ENCODE measurements at places on chromosomes 13 and 19.
A peak's percentile ranks its signal among the peaks of the same experiment; 100 is the strongest.

DNA sequence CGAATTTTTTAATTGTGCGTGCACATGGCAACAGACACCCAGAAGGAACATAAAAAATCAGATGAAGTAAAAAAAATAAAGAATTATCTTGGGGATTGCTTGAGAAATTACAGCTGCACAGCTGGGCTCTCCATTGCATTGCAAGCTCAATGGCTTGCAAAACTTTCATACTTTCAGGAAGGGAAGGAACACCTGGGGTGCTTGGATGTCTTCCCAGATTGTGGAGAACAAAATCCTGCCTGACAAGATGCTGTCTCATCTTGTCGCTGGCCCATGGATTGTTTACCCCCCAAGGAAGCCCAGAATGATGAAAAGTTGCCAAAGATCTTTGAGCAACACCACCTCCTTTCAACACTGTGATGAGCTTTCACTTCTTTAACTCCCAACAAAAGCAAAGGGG, 11.0 kb upstream of the CASP14 start:
- DNase-seq = no peak

DNA sequence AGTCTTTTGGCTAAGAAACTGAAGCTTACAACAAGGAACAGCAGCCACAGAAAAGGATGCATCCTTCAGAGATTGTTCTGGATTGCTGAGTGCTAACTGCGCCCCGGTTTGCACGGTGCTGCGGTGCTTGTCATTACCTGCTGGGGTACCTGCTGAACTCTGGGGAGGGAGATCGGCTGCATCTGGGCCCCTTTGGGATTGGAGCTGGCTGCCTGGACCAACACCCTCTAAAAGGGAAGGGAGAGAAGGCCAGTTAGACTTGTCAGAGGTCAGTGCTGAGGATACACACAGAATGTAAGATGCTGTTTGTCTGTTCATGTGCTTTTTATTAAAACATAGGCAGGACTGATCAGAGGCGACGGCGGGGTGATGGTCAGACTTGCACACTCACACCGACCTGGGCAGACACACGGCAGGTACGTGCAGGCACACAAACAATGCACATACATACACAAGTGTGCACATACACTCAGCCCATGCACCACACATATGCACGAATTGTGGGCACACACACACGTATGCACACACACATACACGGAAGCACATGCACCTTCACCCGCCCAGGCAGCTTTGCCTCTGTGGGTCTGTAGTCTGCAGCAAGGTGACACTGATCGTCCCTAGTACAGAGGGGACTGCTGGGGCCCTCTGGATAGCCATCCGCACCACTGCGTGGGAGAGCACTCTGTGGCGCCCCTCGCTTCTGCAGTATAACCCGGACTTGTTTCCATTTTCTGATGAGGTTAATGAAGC, 66.1 kb downstream of the RFX2 start:
- DNase-seq = no peak

- DNase-seq = peak; percentile 28
Measured at GRCh38 chr13:27170516-27171243, 931 bp downstream of the USP12 start.

DNA sequence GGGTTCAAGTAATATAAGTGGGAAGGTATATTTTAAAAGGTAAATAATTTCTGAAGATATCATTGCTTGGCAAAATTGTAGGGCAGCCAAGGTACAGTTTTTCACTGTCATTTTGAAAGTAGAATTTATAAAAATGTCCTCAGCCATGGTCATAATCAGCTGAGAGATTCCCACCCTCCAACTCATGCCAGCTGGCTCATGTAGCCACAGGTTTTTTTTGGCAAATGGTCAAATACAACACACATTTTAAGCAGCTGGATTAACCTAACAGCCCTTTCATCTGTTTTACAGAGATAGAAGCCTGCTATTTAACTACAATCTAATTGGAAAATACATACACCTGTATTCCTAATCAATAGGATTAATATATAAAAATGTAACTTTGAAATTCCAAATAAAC, 619.2 kb upstream of the SGCG start:
- peak; percentile 77 for DNase-seq

DNA sequence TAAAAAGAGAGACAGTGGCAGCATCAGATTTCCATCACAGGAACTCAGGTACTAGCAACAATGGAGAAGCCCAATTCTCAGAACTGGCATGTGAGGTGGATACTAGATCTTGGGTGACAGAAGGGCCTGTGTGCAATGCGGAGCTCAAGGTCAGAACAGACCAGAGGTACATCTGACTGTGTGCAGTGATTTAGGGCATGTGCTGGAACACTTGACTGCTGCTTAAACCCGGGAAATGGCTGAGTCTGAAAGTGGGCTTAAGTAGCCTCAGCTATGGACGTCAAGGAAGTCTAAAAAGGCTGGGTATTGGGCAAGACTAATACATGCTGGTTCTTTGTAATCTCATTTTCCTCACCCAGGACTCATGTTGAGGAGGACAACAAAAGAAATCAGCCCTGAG, 182.2 kb downstream of the LACC1 start:
- DNase-seq = no peak

- no peak for DNase-seq
Measured at GRCh38 chr13:33263484-33263883, 22.1 kb downstream of the STARD13 start.

DNA sequence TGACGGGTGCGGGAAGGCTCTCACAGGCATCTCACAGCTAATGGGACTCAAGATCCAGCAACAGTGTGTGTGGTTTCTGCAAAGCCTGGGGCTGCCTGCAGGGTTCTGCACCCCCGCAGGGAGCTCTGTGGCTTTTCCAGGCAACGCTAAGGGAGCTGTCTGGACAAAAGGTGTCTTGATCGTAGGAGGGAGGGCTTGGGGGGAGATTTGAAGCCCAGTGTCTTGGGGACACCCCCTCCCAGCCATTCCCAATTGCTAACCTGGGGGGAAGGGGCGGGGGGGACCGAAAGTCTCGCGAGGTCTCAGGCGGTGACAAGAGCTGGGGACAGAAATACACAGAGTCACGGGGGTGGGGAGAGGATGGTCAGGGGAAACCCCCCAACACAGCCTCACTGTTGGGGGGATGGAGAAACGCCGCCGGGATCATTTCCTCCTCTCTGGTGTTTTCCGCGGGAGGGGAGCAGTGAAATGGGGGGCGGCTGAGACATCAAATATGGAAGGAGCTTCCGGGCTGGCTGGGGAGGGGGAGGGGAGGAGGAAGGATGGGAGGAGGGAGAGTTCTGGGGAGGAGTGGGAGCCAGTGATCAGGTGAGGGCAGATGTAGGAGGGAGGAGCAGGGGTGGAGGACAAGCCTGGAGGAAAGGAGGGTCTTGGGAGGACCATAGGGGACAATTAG, 13.3 kb downstream of the KCNC3 start:
- peak; percentile 38 for DNase-seq

GRCh38 chr13:39452417-39452816, 150.6 kb downstream of the LHFPL6 start:
- no peak for DNase-seq

GRCh38 chr19:6252066-6252465, 27.7 kb downstream of the MLLT1 start:
- no peak for DNase-seq

GRCh38 chr19:35704218-35704617, at the start of gene ZBTB32:
Gene ZBTB32, plus strand, starts transcription at chr19:35704558. Its CDS starts 10,069 bp downstream, at chr19:35714627.
- DNase-seq = no peak

- no peak for DNase-seq
Measured at GRCh38 chr13:42715909-42716308, 65.5 kb upstream of the FAM216B start.

- DNase-seq = no peak
Measured at GRCh38 chr19:35120492-35120891, 4.9 kb downstream of the FXYD3 start.

DNA sequence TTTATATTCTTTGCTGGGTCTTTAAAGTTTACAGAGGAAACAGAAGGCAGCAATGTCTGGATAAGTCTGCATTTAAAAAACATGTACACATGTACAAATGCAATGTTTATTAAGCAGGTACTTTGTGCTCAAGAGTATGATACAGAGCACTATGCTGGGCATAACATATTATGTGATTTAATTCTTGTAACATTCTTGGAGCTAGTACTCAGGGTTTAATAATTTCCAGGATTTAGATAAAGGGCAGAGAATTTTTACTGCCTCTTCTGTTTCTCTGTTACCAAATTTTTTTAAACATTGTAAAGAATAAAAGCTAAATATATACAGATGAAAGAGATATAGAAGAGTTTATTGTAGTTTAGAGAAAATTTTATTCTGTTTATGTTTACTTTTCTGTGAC, 152.7 kb downstream of the ZNF737 start:
- no peak for DNase-seq

DNA sequence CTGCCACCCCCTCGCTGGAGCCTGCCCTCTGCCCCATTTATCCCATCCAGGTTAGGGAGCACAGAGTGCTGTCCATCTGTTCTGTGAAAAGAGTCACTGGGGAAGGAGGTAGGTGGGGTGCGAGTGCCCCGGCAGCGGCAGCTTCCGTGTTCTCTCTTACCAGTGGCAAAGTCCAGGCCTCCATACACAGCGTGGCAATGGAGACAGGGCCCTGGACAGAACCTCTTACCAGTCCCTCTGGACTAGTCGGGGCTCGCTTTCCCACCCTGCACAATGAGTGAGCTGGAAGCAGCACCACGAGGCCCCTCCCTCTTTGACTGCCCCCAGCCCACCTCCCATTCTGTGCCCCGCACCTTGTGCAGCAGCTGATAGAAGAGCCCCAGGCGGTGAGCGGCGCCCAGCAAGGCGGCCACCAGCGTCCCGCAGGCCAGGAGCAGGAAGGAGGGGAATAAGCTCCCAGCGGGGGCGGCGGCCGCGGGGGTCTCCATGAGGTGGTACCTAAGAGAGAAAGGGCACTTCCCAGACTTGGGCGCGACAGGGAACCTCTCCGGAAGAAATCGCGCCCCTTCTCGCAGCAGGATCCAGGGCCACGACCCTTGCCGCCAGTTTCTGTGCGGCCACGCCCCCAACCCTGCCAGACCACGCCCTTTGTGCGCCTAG, 17.5 kb downstream of the SYDE1 start:
- DNase-seq = no peak

GRCh38 chr13:45367358-45367757, 26.4 kb upstream of the TPT1 start:
- DNase-seq = no peak

- no peak for DNase-seq
Measured at GRCh38 chr13:98466634-98467236, 110.2 kb downstream of the STK24 start.

- DNase-seq = no peak
Measured at GRCh38 chr13:80038371-80038770, 302.6 kb downstream of the SPRY2 start.

GRCh38 chr19:23118400-23118799, 1.6 kb downstream of the ZNF730 start:
- DNase-seq = no peak

DNA sequence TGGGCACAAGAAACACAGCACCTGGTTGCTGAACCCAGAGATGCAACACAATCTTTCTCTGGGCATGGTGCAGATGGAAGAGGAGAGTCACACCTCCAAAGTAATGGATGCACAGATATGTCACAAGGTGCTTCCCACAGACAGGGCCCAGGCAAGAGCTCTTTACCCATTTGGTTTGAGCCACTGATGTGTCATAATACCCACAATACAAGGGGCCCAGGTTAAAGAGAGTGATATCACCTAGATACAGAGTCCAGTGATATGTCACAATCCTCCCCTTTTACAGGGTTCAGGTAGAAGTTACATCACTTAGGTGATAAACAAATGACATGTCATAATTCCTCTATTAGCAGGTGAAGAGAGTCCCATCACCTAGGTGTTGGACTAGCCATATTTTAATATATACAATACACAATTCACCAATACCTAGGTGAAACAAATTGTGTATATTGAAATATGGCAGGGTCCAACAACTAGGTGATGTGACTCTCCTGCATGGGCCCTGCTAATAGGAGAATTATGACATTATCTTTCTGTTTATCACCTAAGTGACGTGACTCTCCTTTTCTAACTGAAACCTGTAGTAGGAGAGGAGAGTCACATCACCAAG, 5.6 kb upstream of the ZNF43 start:
- no peak for DNase-seq

- DNase-seq = no peak
Measured at GRCh38 chr13:78601874-78602560, 1.3 kb downstream of the POU4F1 start.

DNA sequence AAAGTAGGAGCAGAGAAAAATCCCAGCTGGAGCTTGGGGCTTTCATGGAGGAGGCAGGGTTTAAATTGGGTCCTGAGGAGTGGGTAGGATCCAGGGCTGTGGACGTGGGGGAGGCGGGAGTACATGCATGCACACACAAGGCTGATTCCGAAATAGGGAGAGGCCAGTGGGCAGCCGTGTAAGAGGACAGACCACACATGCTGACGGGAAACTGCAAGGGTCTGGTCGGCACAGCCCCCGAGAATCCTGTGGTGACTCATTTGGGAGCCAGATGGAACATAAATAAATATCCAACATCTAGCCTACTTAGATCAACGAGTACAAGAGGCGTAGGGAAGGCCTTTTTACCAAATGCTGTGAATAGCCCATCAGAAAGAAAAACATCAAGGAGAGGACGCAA, 216.3 kb upstream of the ZNF507 start:
- no peak for DNase-seq

- no peak for DNase-seq
Measured at GRCh38 chr13:96650301-96650886, 343.9 kb downstream of the OXGR1 start.

DNA sequence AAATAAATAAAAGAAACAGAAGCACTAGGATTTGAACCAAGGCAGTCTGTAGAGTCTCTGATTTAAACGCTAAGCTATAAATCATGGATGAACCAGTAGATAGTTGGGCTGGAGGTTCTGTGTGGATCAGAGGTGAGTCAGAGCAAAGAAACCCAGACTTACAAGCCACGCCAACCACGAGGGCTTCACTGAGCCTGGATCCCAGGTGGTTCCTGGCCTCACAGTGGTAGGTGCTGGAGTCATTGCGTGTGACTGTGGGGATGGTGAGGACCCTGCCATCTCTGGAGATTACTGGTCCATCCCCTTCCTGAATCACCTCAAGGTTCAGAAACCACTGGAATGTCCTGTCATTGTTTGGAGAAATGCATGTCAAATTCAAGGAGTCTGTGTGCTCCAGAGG, 19.3 kb upstream of the CEACAM20 start:
- no peak for DNase-seq

- no peak for DNase-seq
Measured at GRCh38 chr13:32036757-32037156, 5.2 kb downstream of the FRY start.

GRCh38 chr13:59651479-59651878, 512.2 kb downstream of the DIAPH3 start:
- DNase-seq = no peak

DNA sequence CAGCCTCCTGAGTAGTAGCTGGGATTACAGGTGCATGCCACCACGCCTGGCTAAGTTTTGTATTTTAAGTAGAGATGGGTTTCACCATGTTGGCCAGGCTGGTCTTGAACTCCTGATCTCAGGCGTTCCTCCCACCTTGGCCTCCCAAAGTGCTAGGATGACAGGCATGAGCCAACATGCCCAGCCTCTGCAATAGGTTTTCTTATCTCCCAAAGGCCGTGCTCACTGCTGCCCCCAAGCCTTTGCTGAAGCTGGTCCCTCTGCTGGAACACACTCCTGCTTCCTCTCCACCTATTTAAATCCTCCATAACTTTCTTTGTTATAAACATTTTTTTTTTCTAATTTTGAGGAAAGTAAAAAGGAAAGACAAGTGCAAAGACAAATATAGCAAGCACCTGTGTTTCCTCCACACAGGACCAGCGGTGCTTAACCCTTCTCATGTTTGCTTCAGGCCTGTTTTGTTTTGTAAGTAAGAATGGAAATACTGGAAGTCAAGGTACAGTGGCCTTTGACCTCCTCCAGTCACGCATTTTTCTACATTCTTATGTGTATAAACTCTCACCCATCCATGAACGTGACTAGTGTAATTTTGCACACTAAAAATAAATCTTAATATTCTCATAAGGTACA, 14.5 kb upstream of the TNFAIP8L1 start:
- no peak for DNase-seq

- DNase-seq = no peak
Measured at GRCh38 chr13:30933354-30933670, 856 bp downstream of the TEX26 start.

Data from NCI-H1092 (cell line).